NCI-H524 (cell line): ENCODE measurements at places on chromosomes 7 and 10.

DNA sequence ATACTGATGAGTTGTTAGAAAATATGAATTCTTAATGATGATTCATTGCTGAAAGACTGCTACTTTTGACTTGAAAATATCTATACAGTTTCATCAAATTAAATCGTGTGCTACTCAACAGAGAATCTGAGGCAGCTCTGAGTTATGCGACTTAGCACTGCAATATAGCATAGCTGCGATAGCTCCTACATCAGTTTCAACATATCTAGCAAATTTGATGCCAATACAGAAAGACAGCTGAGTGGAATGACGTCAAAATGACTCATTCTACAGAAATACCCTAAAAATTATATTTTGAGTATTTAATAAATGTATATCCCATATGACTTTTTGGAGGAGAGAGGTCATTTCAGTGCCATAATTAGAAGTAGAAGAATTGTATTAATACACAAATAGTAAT is 1.1 kb upstream of the TARP start:
- no peak for DNase-seq

DNA sequence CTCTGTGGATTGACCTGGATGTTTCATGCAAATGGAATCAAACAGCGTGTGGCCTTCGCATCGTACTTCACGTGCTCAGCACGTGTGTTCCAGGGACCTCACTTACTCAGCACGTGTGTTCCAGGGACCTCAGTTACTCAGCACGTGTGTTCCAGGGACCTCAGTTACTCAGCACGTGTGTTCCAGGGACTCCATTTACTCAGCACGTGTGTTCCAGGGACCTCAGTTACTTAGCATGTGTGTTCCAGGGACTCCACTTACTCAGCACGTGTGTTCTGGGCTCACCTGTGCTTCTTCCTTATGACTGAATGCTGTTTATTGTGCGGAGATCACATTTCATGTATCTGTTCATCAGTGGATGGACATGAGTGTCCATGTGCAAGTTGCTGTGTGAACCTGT is 22.0 kb downstream of the INPP5A start:
- no peak for DNase-seq

DNA sequence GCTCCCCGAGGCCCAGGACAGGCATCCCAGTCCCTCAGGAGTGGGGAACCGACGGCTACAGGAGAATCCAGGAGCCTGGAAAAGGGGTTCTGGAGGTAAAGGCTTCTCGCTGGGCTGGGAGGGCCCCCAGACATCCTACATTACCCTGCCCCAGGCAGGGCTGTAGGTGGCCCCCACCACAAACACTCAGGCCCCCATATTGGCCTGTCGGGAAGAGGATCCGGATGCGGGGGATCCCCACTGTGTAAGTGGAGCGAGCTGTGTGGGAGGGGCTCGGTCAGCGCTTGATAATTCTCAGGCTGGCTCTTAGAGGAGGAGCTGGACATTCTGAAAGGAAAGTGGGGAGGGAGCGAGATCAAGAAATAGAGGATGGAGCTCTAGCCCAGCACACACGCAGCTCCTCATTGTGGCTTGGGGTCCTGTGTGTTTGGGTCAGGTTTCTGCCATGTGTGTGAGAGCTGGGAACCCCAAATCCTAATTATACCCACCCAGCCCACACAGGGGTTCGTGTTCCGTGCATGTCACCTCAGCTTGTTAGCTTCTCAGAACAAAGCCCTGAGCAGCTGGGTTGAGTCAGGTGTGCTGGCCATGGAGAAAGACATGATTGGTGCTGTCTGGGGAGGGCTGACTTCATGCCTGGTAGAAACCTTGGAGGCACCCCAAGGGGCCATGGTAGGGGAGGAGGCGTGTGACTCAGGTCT is 49.4 kb downstream of the ZNF467 start:
- no peak for DNase-seq

DNA sequence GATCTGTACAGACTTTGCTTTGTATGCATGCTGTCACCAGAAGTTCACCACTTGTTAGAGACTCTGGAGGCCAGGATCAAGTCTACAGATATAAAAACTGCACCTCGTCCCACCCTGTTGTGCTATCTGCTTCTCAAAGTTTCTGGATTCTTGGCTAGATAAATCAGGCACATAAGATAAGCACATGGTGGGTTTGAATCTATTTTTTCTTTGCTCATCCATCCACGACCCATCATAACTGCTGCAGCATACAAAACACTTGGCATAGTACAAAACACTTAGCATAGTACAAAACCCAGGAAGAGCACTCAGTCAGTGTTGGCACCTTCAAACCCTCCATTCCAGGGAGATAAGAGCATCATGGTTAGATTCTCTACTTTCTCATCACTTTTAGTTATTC is 42.4 kb upstream of the ANKRD1 start:
- no peak for DNase-seq

- DNase-seq: no peak
Observed at GRCh38 chr7:2809903-2810625, 34.0 kb downstream of the GNA12 start.

GRCh38 chr10:9381733-9382532 is 1327.4 kb downstream of the GATA3 start:
- no peak for DNase-seq

DNA sequence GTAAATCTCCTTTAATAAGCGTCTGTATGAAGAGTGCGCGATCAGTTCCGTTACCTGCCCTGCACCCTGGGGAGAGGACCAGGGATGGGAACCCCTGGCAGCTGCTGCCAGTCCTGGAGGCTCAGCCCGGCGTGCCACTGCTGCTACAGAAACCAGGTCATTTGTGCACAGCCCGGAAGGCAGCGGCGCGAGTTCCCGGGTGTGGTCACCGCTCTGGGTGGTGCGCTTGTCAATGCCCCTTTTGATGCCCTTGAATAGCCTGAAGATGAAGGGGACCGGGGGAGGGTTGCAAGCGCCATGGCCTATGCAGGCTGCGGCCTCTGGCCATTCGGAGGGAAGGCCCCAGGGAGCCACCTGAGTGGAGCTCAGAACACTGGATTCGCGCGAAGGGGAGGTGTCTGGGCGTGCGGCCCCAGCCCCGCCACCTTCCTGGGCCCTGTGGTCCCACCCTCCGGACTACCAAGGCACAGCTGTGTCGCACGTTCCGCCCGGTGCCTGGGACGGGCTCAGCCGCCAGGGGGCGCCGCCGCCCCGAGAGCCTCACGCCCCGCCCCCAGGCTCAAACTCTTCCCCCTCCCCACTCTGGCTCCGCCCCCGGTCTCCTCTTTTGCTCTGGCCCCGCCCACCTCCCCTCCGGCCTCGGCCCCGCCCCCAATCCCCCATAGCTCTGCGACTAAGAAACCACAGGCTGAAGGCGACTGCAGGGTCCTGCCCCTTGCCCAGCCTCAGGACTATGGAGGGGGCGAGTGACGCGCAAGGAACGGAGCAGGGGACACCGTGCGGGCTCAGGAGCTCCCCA is 16.5 kb downstream of the AP5Z1 start:
- no peak for DNase-seq

DNA sequence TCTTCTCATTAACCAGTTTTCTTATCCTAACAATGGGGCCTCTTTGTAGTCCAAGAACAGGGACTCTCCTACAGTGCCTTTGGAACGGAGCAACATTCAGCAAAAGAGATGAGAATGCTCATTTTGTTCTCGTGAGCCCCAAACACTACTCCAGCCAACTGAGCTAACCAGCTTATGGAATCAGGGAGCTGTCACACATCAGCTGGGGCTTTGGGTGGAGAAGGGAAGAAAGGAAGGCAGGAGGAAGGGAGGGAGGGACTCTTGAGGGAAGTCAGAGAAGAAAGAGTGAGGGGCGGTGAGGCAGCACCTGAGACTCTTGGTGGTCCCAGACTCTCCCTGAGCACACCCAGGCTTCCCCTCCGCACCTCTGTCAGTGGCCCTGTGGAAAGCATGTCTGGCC is 123.1 kb downstream of the CLEC2L start:
- DNase-seq: no peak

- no peak for DNase-seq
Observed at GRCh38 chr7:16779051-16779450, 25.5 kb downstream of the TSPAN13 start.

- no peak for DNase-seq
Observed at GRCh38 chr10:12811826-12812225, 189.7 kb downstream of the CCDC3 start.

GRCh38 chr10:19579761-19580545 is 236.3 kb upstream of the PLXDC2 start:
- DNase-seq: no peak

DNA sequence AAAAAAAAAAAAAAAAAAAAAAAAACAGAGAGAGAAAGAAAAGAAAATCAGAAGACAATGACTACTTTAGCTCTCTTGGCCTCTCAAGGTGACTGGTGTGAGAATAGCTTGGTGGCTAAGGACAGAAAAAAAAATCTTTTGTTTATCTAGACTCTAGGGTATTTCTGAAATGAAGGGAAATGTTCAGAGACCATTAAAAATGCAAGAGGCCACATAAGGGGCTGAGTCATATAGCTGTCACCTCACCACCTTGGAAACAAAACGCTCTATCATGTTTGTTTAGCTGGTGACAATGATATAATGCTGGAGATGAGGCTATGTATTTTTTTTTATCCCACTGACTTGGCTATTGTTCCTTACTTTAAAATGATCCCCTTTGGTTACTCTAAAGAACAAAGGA is 287.0 kb upstream of the CDC14C start:
- DNase-seq: no peak

- no peak for DNase-seq
Observed at GRCh38 chr10:17685233-17685840, 41.4 kb downstream of the STAM start.

DNA sequence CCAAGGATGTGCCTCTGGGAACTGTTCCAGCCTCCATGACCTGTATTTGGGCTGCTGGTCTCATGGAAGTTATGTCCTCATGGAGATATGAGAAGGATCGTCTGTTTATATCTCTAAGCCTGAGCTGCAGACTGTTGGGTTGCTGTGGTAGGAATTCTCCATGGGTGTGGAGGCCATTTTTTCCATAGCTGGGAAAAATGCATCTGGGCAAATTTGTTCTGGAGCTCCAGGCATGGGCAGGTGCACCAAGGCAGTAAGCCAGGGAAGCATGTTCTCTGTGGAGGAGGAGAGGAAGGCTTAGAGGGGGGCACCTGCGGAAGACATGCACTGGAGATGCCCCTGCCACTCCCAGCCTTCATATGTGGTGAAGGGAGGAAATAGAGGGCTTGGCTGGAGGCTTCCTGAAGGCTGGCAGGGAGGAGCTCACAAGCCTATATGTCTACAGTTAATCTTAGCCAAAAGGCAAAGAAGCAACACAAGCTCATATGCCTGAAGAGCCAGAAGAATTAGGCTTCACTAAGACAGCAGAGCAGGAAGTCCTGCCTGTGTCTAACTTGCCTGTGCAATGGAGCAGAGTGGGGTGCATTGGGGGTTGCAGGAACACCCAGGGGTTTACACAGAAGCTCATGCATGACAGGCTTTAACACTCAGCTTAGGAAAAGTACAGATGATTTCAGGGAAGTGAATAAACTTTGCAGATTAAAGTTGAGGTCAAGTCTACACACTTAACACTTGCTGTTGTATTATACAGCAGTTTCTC is 35.1 kb upstream of the CXCL12 start:
- DNase-seq: no peak

- DNase-seq: peak; percentile 21
Observed at GRCh38 chr10:78211561-78212051, 177.9 kb downstream of the RPS24 start.

- no peak for DNase-seq
Observed at GRCh38 chr7:76155938-76156337, 45.8 kb upstream of the SRRM3 start.

GRCh38 chr10:108060246-108060645 is 895.7 kb upstream of the SORCS1 start:
- no peak for DNase-seq

DNA sequence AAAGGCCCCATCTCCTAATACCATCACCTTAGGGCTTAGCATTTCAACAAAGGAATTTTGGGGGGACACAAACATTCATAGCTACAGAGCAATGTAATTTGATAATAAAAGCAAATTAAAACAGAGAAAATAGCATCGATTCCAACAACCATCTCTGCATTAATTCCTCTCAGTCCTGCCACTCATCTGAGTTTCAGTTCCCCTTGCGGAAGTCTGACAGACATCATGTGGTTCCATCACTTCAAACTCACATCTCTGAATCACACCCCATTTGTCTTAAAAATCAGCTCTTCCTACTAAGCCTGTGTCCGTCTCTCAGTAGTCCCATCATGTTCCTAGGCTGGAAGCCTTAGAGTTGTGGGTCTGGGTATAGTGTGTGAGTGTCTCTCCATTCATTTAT is 3.6 kb downstream of the ADCK2 start:
- no peak for DNase-seq

DNA sequence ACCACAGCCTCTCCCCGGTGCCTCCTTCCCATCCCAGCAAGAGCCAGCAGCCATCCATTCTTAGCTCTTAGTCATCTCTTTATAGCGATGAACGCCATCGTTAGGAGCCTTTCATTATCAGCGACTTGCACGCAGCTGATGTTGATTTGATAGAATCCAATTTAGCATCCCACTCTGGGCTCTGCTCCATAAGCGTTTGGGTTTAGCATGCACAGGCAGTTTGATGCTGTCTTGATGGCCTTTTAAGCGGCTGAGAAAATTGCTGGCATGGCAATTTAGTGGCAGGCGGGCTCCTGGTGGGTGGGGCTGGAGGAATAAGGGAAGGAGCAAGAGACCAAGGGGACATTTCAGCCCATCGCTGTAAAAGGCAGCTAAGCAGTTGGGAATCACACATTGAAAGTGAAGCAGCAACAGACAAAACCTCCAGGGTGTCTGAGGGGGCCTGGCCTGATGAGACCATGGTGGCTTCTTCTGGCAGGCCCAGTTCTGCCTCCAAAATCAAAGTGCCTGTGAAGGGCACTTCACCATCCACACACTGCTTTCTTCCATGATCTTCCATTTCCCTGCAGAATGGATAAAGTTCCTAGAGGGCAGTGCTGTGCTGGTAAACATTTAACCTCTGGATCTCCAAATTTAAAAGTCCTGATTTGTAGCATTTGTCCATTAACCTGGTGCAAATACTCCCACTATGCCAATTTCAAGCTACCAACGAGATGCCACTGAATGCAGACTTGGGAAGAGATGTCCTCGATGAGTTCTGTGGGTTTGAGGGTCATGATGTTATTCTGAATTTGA is 107.8 kb upstream of the PLXNA4 start:
- DNase-seq: no peak

DNA sequence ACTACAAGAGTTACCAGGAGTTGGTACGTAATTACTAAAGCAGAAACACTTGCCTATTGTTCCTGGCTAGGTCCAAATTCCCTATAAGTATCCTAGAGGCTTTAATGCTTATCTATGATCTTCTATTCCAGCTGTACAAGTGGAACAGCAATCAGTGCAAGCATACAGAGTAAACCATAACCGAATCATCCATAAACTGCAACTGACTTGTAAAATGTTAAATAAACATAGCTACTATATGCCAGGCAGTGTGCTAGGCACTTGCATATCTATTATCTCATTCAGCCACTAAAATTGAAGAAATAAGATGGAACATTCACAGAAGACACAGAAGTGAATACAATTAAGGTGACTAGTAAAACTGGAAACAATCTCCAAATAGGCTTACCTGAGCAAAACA is 55.7 kb downstream of the IRF5 start:
- no peak for DNase-seq

DNA sequence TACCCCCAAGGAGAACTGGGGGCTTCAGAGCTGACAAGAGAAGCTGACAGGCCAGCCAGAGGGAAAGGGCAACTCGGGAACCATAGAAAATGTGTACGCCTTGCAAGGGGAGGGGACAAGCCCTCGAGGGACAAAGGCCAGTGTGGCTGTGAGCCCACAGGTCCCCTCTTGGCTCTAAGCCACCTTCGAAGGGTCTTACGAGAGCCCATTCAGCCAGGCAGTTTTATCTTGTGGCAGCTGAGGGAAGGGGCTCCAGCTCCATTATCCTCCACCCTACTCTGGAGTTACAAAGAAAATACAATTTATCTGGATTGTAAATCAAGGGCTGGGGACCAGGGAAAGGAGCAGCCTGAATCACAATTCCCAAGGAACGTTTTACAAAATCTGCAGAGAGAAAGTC is 159.5 kb upstream of the ZMIZ1 start:
- no peak for DNase-seq
